ENCODE measurements at places on chromosomes 7 and 10.

- DNase-seq = no peak
These were observed 8.9 kb downstream of the GLI3 start for GRCh38 chr7:42227936-42228591.

- DNase-seq = no peak
These were observed 129.0 kb downstream of the MARCHF5 start for GRCh38 chr10:92419740-92420545.

DNA sequence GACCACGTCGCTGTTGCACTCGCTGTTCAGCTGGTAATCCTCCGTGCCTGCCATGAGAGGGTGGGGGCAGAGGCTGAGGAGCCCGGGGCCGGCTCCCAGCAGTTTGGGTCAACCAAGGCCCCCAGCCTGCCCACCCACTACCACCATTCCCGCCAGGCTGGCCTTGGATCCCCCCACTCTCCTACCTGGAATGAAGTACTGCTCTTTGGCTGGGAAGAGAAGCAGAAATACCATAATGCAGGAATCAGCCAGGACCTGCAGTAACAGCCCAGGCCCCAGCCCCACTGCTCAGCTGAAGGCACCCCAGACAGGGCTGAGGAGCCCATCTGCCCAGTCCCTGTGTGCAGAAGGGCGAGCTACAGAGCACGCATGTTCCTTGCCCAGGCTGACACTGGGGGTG lies 138.0 kb downstream of the SLIT1 start:
- no peak for DNase-seq

- DNase-seq = no peak
These were observed 11.6 kb downstream of the ABCA13 start for GRCh38 chr7:48182718-48183369.

DNA sequence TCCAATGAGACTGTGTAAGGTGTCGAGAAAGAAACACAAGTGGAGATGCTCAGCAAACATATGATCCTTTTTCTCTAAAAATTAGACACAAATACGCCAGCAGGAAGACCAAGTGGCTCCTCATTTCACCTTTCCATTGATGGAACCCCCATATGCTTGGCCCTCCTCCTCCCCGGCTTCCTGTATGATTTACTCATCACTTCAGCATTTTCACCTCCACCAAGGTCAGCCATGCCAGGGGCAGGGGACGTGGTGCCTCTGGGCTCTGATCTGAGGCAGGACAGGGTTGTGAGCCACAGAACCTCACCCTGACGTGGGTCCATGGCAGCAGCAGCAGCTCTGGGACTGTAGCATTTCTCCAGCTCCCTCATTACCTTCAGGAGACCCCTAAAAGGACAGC lies 116.8 kb upstream of the PFKP start:
- no peak for DNase-seq

- DNase-seq = no peak
These were observed 10.7 kb upstream of the KMT2E start for GRCh38 chr7:105003275-105003674.

- DNase-seq = no peak
These were observed 17.7 kb downstream of the FRG2B start for GRCh38 chr10:133608855-133609254.

GRCh38 chr10:90193240-90193985 lies 492.0 kb downstream of the KIF20B start:
- no peak for DNase-seq

GRCh38 chr7:2163600-2164555 lies 68.9 kb downstream of the MAD1L1 start:
- DNase-seq = no peak

DNA sequence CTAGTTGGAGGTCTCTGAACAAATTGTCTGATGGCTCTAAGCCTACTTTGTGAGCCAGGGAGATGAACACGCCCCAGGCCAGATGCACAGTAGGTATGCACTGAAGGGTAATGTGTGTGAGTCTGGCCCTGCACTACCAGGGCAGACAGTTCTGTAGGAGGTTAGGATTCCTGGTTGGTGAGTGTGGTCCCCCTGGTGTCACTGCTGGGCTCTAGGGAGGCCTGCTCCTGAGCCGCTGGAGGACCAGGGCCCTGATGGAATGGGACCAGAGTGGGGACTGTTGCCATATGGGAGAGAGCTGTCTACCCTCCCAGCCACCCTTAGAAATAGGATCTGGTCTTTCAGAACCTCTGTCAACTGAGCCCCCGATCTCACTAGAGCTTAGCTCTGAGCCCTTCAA lies 42.0 kb downstream of the CDH23 start:
- DNase-seq = no peak

GRCh38 chr10:35535136-35535535 lies 70.0 kb upstream of the GJD4 start:
- no peak for DNase-seq

DNA sequence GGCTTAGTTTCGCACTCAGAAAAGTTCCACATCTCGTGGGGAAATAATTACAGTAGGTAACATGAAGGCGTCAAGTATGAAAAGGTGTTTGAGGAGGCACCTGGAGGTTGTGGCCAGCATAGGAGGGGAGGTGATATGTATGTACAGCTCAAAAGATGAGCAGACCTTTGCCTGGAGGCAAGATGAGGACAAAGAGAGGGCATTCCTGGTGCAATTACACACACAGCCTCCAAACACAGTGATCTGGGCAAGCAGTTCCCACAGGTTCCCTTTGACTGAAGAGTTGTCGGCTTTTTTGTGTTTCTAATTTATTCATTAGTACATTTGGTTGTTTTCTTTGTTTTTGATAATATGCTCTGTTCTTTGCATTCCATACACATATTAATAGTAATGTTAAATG lies 46.9 kb downstream of the CDK14 start:
- DNase-seq = no peak

GRCh38 chr7:35869810-35870209 lies 69.0 kb downstream of the SEPTIN7 start:
- no peak for DNase-seq

- DNase-seq = no peak
These were observed 95.1 kb downstream of the USP6NL start for GRCh38 chr10:11516431-11516746.

All from stimulated activated CD4-positive, alpha-beta T cell treated with anti-CD3 and anti-CD28 coated beads, Interleukin-1b, Interleukin-23, amount 100 ng/mL, for 1 hour (primary cell).